Effector memory CD8-positive, alpha-beta T cell (primary cell): ENCODE measurements at places on chromosomes 3 and 15.

DNA sequence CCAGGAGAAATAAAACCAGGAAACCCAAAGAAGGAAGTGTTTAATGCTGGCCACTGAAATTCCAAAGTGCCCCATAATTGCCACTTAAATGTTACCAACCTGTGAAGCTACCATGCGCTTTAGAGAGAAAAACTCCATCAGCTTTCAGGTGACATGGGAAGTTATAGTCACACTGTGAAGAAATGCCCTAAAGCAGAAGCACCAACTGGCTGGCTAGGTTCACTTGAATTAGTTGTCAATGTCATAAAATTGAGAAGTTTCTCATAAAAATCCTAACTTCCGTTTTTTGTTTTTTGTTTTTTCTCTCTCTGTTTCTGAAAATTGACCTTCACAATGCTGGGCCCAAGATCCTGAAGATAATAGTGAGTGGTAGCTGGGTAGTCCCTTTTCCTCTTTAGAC lies 167.9 kb upstream of the CTNNB1 start:
- DNase-seq: no peak

GRCh38 chr3:127368186-127369032 lies 80.6 kb upstream of the PRR20G start:
- DNase-seq: no peak

DNA sequence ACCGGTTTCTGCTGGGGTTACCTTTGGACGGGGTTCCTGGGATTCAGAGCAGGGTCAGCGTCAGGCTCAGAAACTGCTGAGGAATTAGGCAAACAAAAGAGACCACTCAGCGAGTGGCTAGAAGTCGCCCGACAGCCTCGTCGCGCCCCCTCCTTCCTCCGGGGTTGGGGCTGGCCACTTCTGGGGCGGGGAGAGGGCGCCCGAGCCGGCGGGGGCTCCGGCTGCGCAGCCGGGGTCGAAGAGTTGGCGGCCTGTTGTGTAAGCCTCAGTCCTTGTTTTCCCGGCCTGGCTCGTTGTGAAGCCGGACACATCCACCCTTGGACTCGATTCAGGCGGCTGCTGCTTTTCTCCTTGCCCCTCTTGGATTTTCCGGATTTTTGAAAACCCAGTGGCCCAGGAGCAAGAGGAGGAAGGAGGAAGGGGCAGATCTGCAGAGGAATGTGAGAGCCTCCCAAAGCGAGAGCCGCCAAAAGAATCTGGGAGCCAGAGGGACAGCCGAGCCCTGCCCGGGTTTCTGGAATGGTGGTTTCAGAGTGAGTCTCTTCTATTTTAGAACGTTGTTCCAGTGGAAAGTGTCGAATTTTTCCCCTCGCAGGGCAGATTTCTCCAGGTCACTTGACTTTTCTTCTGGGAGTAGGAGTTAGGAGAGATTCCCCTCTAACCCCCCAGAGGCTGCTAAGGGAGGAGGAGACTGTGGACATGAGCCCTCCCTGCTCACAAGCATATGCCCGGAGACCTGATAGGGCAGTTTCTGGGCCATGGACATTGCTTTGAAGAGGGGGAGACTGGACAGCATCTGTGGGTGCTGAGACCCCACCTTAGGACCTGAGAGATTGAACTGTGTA lies 666 bp downstream of the SNX33 start:
- no peak for DNase-seq

DNA sequence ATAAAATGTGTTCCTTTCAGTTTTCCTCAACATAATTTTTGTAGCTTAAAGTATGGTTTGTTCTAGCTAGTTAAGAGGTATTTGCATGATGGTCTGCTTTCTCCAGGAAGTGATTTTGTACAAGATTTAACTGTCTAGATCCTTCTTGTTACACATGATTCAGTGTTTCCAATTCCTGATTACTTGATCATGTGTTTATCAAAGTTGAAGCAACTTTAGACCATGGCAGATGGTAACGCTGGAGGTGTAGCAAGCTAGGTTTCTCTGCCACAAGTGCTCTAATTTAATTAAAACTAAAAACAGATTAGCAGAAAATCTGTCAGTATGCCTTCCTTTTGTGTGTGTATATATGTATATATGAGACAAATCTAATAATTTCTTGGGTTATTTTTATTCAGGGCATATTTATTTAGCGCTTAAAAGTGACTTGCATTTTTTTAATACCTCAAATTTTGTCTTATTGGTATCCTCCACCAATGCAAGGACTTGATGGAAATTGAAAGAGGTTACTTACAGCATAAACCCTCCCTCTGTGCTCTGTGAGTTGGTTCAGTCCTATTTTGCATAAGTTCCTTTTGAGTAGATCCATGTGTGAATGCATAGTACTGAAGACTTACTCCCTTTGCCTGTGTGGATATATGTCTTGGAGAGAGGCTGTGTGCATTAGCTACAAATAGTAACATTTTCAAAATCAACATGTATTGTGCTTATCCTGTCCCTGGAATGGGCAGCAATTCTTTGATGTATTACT lies 157.3 kb upstream of the CGNL1 start:
- no peak for DNase-seq

DNA sequence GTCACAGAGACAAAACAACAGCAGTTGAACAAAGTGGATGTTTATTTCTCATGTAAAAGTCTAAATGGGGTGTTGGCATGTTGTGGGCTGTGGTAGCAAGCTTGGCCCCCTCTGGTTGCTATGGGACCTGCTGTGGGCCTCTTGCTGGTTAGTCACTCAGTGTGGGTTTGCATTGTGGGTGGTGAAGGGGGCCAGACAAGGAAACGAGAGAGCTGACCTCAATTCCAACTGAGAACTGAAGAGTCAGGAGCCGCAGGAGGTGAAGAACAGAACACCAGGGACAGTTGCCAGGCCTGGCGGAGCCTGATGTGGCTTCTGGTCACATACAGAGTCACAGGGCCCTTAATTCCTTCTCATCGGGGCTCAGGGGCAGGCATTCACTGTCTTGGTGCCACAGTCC lies 1.9 kb upstream of the ADPGK start:
- peak; percentile 69 for DNase-seq

- no peak for DNase-seq
These were observed 219.4 kb downstream of the CDIN1 start for GRCh38 chr15:36798794-36799193.

- DNase-seq: no peak
These were observed 11.2 kb downstream of the ATP8B4 start for GRCh38 chr15:50107591-50108408.

- peak; percentile 57 for DNase-seq
These were observed 25.3 kb downstream of the EXOG start for GRCh38 chr3:38521391-38521987.

DNA sequence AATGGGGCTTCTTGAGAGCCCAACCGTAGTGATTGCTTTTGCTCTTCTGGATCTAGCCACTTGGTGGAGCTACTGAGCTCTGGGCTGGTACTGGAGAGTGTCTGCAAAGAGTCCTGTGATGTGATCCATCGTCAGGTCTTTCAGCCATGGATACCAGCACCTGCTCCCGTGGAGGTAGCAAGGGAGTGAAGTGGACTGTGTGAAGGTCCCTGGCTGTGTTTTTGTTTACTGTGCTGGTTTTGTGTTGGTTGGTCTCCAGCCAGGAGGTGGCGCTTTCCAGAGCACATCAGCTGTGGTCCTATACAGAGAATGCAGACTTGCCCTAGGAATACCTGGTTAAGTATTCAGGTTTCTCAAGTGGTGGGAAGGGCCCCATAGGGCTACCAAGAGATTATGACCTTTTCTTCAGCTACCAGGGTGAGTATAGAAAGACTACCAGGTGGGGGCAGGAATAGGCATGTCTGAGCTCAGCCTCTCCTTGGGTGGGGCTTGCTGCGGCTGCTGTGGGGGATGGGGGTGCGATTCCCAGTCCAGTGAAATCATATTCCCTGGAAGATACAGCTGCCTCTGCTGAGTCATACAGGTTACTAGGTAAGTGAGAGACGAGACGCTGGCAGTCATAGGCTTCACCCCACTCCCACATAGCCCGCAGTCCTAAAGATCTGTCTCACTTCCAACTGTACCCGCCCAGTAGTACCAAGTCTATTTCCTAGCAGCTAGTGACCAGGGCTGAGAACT lies 733.7 kb downstream of the ZNF385D start:
- DNase-seq: no peak

DNA sequence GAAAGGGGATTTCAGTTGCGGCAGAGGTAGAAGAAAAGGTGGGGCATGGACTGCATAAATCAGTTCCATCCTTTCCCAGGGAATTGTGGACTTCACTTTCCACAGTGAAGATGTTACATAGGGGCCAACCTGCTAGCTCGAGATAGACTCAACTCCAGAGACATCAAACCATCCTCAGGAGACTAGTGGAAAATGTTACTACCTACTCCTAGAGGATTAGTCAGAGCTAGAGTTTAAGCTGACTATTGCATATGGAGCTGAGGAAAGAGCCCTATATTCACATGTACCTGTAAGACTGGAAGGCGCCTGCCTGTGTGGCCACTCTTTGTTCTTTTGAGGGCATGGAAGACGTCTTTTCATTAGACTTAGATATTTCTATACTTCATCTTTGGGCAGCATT lies 69.2 kb downstream of the KLHL25 start:
- DNase-seq: no peak

DNA sequence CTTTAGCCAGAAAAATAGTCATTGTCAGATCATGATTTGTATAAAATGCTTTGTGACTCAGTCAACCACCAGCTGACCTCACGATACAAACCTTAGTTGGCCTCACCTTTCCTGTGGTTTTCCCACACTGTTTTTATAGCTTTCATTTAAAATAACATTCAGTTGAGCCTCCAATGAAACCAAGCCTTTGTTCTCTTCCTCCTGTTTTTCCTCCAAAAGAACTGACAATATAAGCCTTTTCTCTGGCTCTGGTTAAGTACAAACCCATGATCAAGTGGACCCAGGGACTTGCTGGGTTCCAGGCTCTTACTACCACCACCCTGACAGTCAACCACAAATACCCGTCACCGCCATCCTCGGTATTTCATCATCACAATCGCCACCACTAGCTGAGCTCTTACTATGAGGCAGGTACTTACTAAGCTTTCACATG lies 81.7 kb downstream of the TAMM41 start:
- no peak for DNase-seq

GRCh38 chr3:42247576-42248027 lies 18.4 kb downstream of the CCK start:
- peak; percentile 34 for DNase-seq

GRCh38 chr15:77782691-77783090 lies 150.0 kb upstream of the LINGO1 start:
- no peak for DNase-seq

- DNase-seq: no peak
These were observed 19.7 kb downstream of the STARD5 start for GRCh38 chr15:81304226-81304625.
